ENCODE measurements at places on chromosomes 6 and 20. TPM values are rescaled to one million over a fixed set of nuclear protein-coding genes. Genes with fewer than 3 reads are reported as not detected.

The SLC17A3 gene
- not detected for total RNA-seq

The BHLHE23 gene
- not detected for total RNA-seq

The MCCD1 gene
- not detected for total RNA-seq

The NUDT3 gene
- total RNA-seq: 25.0 TPM

The SLCO4A1 gene
- 0.90 TPM for total RNA-seq

The LRP11 gene
- total RNA-seq: 7.1 TPM

The MYMX gene
- total RNA-seq: 0.13 TPM

The MOCS1 gene
- total RNA-seq: 10.4 TPM

Measured in dermis microvascular lymphatic vessel endothelial cell (primary cell).